ENCODE measurements at places on chromosomes 6 and 20.

GRCh38 chr20:6115221-6115895, 7.5 kb downstream of the FERMT1 start:
- no peak for DNase-seq

DNA sequence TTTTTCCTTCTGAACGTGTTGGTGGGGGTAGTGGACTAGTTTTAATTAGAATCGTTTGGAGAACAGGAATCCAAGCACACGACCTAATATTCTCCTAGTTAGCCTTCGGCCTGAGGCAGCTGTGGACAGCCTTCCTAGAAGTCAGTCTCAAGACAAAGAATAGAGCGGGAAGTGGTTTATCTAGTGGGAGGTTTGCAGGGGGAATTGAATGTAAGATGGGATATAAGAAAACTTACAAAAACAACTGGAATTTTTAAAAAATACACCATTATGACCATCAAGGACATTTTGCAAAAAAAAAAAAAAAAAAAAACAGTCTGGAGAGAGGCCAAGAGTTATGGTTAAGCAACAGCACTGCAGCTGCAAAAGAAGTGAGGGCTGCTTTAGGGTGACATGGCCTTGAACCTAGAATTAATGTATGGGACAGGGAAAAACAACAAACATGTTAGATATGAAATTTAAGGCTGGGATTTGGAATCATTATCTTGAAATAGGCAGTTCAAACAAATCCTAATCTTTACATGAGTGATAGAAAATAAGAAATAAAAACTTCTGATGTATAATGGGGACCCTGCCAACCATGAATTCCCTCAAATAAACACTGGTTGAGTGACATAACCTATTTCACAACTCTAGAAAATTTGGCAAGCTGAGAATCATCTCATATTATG, 40.2 kb downstream of the PLAGL1 start:
- no peak for DNase-seq

DNA sequence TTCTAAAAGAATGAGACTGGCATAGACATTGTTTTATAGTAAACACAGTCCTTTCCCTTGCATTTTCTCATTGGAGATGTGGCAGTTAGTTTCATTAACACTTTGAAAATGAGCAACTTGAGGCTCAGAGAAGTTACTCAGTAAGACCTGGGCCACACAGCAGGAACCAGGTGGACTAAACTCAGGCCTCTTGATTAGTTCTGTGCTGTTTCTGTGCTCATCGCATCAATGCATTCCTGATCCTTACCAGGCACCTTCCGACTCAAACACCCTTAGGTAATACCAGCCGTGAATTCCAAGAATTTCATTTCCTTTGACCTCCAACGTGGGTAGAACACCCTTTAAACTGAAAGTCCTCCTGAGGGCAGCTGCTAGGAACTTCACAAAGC, 362.8 kb downstream of the ESR1 start:
- no peak for DNase-seq

GRCh38 chr6:155341130-155341828, 27.0 kb upstream of the TFB1M start:
- DNase-seq: peak; percentile 43

GRCh38 chr20:17887331-17888030, 81.1 kb downstream of the SNX5 start:
- DNase-seq: no peak

GRCh38 chr6:118952683-118953082, 17.7 kb upstream of the MCM9 start:
- no peak for DNase-seq

DNA sequence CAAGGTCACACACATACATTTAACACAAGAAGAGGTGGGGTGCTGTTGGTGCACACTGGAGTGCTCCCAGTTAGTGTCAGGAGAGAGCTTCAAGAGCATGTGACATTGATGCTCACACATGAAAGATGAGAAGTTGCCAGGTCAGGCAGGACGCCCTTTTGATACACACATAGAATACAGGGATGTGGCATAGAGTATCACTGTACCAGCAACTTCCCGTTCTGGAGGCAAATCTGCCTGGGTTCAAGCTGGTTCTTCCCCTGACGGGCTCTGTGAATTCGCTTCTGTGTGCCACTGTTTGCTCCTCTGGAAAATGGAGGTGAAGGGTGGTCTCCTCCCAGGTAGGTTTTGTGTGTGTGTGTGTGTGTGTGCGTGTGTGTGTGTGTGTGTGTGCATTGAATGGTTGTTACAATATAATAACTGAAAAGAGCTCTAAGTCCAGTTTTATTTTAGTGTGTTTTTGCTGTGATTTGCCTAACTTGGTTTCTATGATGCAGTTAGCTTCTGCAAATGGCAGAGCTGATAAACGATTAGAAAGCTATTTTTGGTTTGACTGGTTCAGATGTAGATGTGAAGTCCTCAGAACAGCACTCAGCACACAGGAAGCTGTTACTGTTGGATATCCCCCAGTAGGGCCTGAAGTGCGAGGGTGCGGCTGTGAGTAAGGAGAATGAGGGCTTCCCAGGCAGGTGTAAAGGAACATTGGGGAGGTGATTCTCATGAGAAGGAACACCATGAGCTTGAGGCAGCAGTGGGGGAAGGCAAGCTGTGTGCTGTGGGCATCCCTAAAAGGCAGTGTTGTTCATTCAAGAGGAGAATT, 53.4 kb downstream of the HIVEP1 start:
- no peak for DNase-seq

DNA sequence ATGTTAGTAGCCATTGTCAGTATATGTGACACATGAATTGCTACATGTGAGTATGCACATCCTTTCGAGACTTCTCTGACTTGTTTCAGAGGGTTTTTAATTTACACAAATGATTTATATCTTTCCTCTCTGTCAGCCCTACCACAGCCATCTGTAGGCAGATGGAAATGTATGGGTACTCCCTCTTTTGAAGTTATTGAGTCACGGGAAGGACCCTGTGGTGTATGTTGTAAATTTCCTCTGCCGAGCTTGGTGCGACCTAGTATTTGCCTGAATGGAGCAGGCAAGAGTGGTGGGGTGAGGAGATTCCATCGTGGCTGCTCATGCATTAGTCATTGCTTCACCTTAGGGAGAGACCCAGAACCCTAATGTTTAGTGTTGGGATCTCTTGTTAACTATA, 171.9 kb downstream of the JARID2 start:
- no peak for DNase-seq

DNA sequence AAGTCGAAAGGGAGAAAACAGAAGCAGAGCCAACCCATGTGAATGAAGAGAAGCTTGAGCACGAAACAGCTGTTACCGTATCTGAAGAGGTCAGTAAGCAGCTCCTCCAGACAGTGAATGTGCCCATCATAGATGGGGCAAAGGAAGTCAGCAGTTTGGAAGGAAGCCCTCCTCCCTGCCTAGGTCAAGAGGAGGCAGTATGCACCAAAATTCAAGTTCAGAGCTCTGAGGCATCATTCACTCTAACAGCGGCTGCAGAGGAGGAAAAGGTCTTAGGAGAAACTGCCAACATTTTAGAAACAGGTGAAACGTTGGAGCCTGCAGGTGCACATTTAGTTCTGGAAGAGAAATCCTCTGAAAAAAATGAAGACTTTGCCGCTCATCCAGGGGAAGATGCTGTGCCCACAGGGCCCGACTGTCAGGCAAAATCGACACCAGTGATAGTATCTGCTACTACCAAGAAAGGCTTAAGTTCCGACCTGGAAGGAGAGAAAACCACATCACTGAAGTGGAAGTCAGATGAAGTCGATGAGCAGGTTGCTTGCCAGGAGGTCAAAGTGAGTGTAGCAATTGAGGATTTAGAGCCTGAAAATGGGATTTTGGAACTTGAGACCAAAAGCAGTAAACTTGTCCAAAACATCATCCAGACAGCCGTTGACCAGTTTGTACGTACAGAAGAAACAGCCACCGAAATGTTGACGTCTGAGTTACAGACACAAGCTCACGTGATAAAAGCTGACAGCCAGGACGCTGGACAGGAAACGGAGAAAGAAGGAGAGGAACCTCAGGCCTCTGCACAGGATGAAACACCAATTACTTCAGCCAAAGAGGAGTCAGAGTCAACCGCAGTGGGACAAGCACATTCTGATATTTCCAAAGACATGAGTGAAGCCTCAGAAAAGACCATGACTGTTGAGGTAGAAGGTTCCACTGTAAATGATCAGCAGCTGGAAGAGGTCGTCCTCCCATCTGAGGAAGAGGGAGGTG, 38.7 kb downstream of the ZBTB2 start:
- no peak for DNase-seq

GRCh38 chr20:56778765-56779195, 149.7 kb downstream of the TFAP2C start:
- no peak for DNase-seq

GRCh38 chr6:118284736-118285360, 263.2 kb upstream of the PLN start:
- no peak for DNase-seq

DNA sequence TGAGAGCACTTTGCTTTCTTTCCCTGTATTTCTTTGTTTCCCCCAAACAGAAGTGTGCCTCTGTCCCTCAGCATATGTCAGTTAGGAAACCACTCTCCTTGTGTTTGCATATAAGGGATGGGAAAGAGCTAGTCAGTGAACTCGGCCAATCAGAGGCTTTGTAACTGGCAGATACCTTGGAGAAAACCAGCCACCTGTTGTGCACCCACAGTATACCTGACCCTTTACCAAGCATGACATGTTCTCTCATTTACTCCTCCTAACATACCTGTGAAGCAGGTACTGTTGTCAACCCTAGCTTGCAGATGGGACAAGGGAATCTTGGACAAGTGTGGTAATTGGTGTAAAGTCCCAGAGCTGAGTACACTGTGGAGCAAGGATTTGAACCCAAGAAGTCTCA, 96.1 kb upstream of the FAM8A1 start:
- DNase-seq: no peak

- no peak for DNase-seq
Measured at GRCh38 chr6:153012856-153013255, 10.3 kb upstream of the MTRF1L start.

GRCh38 chr20:17699931-17700351, at the start of gene BANF2:
Gene BANF2, plus strand, starts transcription at chr20:17699966. Its CDS starts 25,060 bp downstream, at chr20:17725026.
- no peak for DNase-seq

DNA sequence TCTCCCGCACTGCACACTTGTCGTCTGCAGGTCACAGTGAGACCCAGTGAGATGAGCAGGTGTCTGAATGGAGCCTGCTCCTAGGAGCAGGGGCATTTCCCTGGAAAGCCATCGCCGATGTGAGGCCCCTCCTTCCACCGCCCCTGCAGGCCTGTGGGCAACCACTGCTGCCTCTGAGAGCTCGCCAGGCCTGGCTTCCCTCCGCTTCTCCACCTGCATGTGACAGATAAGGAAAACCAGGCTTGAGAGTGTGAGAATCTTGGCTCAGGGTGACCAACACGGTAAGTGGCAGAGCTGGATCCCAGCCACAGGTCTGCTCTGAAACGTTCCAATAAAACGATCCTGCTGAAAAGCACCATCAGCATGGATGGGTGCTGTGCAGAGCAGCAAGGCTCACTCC, 332.8 kb downstream of the CDH4 start:
- no peak for DNase-seq

DNA sequence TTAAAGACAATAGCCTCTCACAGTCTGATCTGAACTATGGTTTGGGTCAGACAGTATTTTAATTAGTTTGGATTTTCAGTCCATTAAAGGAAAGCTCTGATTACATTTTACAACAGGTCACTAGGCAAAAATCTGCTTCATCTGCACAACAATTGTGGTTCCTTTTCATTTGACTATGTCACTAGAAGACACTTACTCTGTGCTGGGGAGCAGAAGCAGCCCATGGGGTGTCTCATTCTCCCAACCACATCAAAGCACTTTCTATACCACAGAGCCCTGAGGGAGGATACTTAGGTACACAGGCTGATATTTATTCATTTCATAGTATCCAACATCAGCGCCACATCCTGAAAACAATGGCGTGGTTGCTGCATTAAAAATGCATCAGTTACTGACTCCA, 36.6 kb upstream of the HDAC2 start:
- DNase-seq: no peak

GRCh38 chr20:52402950-52403349, 211.4 kb upstream of the ZFP64 start:
- no peak for DNase-seq

DNA sequence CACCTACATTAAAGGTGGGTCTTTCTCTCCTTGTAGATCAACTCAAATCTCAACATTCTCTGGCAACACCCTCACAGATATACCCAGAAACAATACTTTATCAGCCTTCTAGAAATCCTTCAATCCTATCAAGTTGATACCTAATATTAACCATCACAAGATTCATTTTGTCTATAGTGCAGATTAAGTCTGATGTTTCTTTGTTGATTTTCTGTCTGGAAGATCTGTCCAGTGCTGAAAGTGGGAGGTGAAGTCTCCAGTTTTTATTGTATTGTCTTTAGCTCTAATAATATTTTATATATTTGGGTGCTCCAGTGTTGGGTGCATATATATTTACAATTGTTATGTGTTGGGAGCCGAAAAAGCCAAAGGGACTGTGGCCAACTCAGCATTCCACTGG, 493.9 kb upstream of the ADGRB3 start:
- no peak for DNase-seq
